Amniotic stem cell (primary cell): ENCODE measurements at places on chromosomes 12 and 14.

DNA sequence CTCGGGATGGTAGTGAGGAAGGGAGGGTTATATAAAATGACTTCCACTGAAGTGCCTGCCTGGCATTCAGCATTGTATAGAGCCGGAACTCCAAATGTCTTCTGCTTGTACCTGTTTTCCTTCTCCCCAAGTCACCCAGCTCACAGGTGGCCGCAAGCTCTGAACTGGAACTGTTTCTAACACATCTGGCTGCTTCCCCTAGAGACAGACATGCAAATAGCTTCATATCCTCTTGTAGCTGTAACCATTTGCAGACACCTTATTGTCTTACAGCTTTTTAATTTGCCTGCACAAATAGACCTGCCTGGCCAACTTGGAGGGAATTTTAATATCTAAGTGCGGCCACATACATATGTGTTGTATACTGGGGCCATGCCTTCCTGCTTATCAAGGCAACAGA lies 126.0 kb downstream of the CHST11 start:
- DNase-seq: no peak

GRCh38 chr12:19954163-19954562 lies 414.2 kb upstream of the PDE3A start:
- no peak for DNase-seq

- DNase-seq: no peak
Measured at GRCh38 chr14:20799456-20799891, 3.2 kb downstream of the RNASE1 start.

DNA sequence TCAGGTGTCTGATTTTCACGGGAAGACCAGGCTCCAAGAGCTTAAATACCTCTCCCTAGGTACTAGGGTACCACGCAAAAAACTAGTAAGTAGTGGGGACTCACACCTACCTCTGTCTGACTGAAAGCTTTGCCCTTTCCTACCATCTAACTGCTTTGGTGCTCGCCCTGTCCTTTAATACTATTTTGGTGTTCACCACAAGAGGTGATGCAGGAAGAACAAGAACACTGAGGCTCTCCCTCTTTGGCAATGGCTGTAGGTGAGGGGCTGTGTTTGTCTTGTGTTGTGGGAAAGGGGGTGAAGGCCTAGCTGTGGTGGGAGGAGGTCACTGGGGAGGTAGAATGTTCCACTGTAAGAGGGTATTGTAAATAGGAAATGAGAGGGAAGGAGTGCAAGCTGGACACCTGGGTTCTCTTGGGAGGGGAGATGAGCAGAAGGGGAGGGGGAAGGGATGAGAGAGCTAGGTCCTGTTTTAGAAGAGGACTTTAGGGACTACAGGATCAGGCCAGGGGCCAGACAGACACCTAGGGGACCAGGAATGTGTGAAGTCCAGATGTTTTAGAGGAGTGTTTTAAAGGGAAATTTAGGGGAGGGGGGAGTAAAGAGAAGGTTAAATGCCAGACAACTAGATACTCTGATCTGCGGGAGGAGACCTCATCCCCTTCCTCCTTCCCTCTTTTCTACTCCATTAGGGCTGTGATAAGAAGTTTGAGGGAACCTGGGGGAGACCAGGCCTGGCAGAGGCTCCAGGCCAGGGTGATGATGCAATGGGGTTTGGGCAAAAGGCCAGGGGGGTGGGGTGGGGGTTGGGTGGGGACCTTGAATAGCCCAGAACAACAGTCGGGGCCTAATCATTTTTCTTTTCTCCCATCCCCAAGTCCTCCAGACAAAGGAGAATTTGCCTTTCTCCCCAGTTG lies 2.1 kb downstream of the ITGA5 start:
- no peak for DNase-seq
